Heart right ventricle (tissue), 16 donors: ENCODE measurements at places on chromosomes 6 and 20.

DNA sequence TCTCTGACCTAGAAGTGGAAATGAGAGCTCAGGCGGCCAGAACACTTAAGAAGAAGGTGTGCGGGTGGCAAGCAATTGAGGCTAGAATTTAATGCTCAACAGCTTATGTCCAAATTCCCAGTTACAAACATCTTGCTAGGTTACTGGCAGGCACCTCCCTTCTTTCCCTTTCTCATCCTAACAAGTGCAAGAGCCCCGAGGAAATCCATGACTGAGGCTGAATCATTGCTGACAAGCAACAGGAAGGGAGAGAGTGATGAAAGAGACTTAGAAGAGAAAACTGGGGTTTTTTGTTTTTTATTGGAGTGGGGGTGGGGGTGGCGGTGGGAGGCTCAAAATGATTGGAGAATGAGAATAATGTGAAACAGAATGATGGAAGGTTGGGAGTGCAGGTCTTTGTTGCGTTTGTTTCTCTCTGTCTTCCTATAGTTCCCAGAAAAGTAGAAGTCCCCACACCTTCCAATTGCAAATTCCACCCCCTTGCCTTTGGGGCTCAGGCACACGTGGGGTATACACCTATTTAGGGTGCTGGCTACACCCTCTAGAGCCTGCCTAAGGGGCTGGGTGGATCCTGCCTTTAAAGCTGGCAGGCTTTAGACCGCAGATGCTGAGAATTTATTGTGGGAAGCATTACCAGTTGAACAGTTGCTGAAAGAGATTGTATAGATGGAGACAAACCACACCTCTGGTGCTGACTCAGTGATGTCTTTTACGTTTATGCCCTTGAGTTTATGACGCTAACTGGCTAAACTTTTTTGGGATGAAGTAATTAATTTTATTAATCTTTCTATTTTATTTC is 1.4 kb downstream of the FAM83B start:
- no peak for DNase-seq

- no peak for DNase-seq
Observed at GRCh38 chr20:17343656-17344452, 117.0 kb downstream of the PCSK2 start.

DNA sequence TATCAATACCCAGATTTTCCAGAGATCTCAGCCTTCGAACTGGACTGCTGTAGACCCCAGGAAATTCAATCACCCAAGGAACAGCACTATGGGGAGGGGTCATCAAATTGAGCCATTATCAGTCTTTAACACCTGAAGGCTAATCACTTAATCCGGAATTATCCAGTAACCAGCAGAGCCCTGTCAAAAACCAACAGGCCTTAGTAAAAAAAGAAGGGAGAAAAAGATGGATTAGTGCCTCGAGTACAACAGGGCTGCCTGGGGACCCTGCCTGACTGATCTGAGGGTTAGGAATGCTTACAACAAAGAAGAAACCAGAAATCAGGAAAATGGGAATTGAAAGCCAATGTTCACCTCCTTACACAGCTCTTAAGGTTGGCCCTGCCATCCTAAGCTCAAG is 7.6 kb downstream of the RRAGD start:
- no peak for DNase-seq

GRCh38 chr6:140921366-140922226 is 1211.1 kb upstream of the GJE1 start:
- peak; percentile 22 for DNase-seq

DNA sequence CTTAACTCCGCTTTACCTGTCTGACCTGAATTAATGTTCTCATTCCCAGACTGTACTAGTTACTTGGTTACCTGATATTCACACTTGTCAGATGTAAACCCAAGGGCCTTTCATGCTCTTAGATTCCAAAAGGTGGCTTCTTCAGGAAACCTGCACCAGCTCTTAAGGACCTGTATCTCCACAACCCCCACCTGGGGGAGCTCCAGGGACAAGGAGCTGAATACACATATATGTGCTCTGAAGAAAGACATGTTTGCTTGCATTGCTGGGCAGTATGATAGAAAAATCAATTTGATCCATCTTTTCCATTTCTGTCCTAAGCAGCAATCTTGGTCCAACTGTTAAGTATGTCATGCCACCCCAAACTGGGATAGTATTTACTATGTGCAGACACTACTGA is 64.8 kb upstream of the POU3F2 start:
- DNase-seq = no peak

DNA sequence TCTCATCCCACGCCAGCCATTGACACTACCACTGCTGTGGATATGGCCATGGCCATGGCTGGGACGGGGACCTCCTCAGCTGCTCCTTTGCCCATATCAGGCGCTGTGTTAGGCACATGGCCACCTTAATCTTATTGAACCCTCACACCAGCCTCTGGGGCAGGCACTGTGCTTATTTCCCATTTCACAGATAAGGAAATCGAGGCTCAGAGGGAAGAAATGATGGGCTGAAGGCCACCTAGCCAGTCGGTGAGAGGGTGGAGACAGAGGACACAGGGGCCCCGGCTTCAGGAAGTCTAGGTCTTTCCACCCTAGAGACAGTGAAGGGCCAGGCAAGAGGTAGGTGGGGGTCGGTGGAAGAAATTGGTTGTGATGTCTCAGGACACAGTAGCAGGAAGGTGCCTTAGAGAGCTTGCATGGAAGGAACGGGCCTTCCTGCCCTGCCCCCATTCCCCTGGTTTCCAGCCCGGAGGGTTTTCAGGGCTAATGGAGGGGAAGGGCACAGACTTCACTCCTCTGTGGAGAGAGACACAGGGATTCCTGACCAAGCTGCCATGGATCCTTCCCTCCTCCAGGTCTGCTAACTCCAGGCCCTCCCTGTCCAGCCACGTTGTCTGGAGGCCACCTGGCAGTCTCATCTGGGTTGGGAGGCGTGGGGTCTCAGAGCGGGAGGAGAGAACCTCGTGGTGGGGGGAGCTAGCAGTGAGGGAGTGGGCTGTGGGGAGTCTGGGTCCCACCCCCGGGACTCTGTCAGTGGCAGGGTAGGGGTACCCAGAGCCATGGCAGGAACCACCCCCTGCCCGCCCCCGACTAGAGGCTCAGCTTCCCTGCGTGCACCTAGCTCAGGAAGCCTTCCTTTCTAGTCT is 120.4 kb downstream of the VEGFA start:
- no peak for DNase-seq

DNA sequence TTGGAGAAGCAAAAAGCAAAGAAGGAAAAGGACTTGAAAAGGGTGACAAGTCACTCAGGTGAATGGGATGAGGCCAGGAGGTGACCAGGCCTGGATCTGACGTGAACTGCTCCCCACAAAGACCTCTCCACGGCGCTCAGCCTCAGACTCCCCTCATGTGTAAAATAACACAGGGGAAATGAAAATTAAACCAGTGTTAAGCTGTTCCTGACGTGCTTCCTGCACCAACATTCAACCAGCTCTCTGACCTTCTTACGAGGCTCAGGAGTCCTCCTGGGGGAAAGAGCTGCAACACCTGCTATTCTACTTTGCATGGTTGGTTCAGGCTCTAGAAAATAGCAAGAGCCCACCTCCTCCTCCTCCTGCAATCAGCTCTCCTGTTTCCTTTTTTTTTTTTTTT is 256.7 kb downstream of the ATXN1 start:
- DNase-seq = no peak

- no peak for DNase-seq
Observed at GRCh38 chr6:95649451-95649850, 72.1 kb downstream of the MANEA start.

GRCh38 chr20:14113416-14113815 is 118.1 kb downstream of the MACROD2 start:
- no peak for DNase-seq

GRCh38 chr20:18727032-18727508 is 86.5 kb upstream of the SCP2D1 start:
- DNase-seq = no peak

- no peak for DNase-seq
Observed at GRCh38 chr20:3995749-3996320, 19.5 kb downstream of the RNF24 start.

GRCh38 chr6:10084111-10084986 is 330.5 kb downstream of the TFAP2A start:
- no peak for DNase-seq

DNA sequence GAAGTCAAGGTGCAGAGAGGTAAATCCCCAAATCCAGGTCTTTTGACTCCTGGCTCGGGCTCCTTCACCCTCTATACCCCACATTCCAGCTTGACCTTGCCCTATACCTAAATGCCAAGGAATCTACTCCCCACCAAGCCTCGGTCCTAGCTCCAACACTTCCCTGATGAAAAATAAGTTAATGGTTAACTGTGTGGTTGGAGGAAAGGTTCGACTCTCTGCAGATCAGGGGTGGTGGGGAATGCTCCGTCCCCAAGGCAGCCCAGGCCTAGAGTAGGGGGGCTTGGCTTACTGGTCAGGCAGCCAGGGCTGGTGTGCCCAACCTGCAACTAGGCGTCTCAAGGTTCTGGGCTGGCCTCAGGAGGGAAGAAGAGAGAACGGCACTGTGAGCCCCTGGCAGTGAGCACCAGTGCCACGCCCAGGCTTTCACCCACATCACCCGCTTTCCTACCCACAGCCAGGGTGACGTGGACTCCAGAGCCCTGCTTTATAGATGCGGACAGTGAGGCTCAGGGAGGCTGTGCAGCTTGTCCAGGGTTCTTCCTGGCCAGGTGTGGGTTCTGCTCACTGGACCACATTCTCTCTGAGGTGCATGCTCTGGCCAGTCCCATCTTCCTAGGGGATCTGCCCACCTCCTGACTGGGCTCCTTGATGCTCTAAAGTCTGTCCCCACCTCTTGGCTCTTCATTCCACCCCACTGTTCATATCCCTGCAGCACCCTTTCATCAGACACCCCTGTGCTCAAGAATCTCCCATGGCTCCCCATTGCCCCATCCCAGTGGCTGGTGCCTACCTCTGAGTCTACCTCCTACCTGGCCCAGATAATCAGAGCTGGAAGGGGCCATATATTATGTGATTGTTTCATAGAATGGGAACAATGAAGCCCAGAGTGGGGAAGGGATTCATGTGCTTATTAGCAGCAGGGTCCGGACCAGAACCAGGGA is 8.2 kb downstream of the SPDEF start:
- DNase-seq = no peak

DNA sequence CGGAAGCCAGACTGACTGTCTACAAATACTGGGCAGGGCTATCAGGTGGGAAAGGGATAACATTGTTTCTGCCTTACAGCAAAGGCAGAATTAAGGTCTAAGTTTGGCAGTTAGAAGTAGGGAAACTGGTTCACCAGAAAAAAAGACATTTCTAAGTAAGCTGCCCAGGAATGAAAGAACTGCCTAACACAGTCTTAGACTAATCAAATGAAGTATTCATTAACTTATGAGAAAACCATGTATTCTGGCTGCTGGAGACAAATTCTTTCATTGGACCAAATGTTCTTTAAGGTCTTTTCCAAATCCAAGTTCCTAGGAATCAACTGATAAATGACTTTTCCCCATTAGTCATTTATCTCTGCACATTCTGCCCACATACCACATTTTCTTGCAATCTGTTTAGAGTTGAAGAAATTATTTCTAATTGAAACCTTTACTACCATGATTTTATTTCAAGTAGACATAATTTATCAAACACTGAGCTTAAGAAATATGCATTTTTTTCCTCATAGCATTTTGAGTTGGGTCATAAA is 120.3 kb upstream of the OGFRL1 start:
- DNase-seq = no peak

DNA sequence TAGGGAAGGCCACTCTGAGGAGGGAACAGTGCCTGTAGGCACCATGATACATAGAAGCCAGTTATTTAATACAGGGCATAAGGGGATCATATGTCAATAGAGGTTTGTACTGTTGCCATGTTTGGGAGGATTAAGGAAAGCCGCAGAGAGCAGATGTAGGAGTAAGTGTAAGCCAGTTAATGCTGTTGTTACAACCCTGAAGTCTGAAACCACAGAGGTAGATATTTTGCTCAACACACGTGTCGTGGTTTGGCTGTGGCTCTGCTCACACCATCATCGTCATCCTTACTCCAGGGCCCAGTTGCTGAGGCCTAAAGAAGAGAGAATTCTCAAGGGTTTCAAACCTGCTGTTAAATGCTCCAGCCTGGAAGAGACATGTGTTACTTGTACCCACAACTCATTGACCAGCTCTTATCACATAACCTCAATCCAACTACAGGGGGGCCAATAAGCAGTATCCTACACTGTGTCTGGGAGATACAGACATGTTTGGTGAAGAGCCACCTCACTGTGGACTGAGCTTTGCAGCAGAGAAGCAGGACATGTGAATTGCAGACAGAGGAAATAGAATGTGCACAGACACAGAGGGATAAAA is 31.0 kb upstream of the PSMF1 start:
- DNase-seq = no peak

DNA sequence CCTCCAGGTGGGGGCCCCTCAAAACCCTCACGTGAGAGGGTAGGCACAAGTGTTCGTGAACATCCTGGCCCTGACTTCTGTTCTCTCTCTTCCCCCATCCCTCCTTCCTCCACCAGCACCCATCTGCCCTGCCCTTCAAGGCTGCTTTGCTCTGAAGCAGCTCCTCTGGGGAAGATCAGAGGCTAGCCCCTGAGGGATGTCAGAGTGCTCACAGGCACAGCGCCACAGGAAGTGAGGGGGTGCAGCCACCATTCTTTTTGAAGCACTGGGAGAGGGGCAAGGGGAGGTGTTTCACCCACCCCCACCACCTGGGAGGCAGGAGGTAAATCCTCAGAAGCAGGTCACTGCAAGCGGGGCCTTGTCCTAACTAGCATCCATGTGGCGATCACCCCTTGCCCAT is 11.4 kb downstream of the MOCS1 start:
- DNase-seq = no peak

DNA sequence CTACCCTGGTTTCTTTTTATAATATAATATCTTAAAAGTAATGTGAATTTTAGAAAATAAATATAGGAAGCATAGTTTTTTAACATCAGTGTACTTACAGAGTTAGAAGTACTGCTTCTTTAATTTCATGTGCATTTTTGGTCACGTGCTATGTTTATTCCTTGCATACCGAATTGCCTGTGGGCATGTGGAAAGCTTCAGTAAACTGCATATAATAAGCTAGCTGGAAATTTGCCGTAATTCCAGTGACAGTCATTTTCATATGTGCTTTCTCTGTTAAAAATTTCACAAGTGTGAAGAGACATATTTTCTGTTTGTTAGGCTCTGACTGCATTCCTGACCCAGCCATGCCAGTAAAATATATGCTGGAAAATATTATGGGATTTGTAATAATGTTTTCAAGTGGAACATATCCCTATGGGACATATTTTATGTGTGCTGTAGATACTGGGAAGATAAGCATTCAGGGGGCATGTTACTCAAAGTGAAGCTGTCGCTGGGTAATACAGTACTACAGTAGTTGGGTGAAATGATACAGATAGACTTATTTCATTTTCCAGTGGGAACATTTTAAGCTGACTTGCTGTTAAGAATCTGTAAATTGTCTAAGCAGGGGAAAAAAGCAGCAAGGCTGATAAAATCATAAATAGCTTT is 616.7 kb downstream of the FRK start:
- DNase-seq = no peak

DNA sequence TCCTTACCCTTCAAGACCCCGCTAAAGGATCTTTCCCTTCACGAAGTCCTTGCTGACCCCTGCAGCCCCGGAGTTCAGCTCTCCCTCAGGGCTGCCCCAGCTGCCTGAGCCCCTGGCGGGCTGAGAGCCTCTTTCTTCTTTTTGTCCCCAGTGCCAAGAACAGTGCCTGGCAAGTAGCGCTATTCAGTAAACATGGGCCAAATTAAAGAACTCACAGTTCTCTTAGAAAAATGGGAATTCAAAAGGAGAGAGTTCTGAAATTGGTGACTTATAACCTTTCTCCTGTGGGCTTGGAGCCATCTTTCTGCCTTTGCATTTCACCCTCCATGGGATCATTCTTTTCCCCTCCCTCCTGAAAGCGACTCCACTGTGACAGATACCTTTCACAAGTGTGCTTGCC is 227.2 kb downstream of the TMEM242 start:
- no peak for DNase-seq
